ENCODE measurements at places on chromosomes 7 and 10.

DNA sequence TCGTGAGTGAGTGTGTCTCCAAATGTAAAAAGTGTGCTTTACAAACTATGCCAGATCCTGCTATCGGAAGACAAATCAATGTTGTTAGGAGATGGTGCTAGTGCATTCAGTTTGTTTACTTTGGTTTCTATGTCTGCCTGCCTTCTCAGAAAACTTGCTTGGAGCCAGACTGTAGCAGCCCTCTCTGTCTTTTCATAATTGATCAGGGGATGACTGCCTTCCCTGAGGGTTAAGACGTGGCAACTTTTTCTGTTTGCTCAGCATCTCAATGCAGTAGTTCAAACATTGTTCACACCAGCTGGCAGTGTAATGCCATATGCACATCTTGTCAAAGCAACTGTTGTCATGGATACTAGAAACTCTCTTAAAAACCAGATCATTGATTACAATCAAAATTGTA, 118.5 kb downstream of the FOXP2 start:
- DNase-seq: no peak

GRCh38 chr7:35777121-35777520, 23.7 kb upstream of the SEPTIN7 start:
- no peak for DNase-seq

DNA sequence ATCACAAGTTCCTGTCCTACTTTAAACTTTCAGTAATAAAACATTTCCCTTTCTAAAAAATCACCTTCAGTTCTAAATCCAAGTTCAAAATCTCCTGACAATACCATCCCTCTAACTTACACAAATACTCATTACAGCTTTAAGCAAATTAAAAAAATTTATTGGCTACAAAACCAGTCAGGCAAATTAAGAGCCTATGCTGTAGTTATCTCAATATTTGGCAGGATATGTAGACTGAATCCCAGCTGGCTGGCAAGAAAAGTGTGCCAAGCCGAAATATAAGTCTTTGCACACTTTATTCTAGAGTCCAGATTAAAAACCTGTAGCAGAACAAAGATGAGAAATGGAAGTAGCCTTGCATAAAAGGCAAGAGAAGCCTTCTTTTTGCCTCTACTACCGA, 9.5 kb downstream of the WAPL start:
- DNase-seq: no peak

- DNase-seq: no peak
These were observed 266.0 kb upstream of the CNTNAP2 start for GRCh38 chr7:145850636-145851035.

DNA sequence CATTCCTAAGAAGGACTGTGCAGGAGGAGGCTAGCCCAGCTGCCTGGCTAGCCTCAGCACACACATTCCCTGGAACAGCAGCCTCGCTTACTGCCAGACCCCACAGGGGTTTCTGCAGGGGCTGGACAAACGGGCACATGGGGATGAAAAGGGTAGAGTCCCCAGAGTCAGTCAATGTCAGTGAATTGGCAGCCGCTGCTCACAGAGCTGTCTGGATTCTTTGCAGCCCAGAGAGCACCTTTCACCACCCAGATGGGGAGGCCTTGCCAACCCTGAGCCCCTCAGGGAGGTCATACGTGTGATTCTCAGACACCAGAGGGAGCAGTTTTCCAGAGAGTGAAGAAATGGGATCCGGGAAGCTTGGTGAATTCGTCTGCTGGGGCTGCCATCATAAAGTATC, 143.3 kb downstream of the KCNMA1 start:
- no peak for DNase-seq

DNA sequence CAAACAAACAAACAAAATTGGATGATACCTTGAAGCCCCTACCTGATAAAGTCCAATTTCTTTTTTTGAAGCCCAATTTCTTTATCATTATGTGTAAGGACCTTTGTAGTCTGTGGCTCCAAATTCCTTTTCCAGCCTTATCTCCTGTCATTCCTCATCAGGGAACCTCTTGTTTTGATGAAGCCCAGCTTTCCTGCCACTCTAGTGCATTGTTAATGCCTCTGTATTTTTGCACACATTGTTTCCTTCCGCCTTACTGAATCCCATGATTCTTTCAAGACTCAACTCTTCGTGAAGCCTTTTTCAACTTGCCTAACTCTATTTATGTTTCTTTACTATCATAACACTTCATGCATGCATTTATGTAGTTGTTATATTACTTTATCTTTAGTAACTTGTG, 3.3 kb downstream of the FBH1 start:
- no peak for DNase-seq

DNA sequence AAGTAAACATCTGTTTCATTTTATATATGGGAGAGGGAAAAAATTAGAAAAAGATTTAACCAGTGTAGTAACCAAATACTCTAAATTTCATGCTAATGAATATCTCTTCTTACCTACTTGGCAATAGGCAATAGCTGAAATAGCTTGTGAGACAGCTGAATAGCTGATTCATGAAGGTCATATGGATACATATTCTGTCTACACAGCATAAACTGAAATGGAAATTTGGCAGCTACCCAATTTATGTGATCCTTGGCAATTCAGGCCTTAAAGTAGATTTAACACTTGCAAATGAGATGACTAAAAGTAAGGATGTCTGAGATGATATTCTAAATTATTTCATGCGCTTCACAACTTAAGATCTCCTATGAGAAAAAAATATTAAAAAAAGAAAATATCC, 261.2 kb upstream of the SEMA3A start:
- DNase-seq: no peak

DNA sequence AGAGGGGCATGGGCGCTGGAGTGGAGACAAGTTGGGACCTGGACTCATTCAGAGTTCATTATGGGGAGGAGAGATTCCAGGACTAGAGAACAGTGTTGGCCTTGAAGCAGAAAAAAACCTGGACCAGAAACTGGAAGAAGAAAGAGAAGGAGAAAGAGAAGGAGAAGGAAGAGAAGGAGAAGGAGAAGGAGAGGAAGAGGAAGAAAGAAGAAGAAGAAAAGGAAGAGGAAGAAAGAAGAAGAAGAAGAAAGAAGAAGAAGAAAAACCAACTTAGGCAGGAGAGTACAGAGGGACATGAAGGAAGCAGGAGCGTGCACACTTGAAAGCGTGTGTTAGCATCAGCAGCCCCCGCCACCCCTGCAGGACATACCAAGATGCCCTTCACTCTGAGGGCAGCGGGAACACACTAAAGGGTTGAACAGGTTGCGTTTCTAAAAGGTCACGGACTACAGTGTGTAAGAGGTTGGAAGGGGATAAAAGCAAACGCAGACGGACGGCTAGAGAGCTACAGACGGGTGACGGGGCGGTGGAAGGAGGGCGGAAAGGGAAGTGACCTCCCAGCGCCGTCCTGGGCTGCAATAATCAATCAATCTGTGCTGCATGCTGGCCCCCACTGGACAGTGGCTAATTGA, 95.3 kb downstream of the SEC61G start:
- no peak for DNase-seq

- DNase-seq: no peak
These were observed 165.7 kb downstream of the SEMA3D start for GRCh38 chr7:85021101-85021704.

GRCh38 chr7:52271703-52272102, 763.7 kb upstream of the POM121L12 start:
- no peak for DNase-seq

- DNase-seq: no peak
These were observed at the start of gene CAMK1D for GRCh38 chr10:12348870-12349628. Gene CAMK1D (plus strand): TSS chr10:12349547.

DNA sequence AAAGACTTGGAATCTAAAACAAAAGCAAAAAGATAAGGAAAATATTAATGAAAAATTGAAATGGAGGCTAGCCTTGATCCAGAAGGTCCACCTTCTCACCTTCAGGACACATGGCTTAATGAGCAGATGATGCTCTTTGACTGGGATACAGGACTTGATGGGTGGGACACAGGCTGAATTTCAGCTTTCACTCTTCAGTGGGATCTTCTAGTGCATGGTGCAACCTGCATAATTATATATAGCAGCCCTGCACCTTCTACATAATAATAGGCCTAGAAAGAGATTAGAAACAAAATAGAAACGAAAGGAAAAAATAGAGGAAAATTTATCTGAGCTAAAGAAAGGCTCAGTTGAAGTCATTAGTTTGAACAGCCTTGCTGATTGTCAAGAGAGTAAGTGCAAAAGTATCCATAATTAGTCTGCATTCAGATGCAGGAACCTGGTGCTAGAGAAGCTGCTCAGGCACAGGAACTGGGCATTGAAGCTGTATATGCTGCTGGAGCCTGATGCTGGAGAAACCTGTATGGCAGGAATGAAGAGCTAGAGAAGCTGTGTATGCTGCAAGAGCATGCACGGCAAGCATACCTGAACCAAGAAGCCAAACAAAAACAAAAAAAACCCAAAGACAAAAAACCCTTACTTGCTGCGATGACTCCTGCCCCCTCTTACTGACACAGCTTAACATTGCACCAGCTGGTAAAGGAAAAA, 19.4 kb downstream of the MKLN1 start:
- DNase-seq: no peak

DNA sequence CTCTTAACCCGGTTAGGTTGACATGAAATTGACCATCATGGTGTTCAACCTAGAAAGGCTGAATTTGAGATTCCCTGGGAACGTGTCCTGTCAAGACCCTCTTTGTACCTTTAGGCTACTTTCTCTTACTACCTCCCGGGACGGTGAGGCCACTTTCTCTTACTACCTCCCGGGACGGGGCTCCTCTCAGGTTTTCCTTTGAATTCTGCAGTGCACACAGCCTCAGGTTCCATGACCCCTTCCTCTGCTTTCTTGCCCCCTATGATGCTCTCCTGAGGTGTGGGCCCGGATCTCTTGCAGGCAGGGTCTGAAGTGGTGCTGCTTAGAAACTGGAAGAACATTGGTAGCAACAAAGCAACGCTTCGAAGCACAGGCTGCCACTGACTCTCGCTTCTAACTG, 155.3 kb downstream of the CAMK1D start:
- DNase-seq: no peak

- no peak for DNase-seq
These were observed 277.3 kb downstream of the CELF2 start for GRCh38 chr10:11294831-11295450.

DNA sequence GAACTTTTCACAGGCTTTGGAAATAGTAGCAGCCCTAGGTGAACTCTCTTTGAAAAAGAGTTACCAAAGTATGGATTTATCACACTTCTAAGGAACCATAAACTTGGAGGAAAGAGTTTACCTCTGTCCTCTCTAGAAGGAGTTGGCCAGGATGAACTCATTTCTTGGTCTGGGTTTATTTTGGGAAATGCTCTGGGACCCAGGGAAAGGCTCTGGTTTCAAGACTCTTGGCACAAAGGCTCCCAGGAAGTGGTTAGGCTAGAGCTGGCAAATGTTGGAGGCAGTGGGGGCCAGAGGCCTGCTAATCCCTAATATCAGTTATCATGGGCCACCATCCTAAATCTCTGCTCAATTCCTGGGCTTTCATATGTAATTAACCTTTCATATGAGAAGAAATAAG, 36.3 kb upstream of the CDK6 start:
- DNase-seq: no peak

GRCh38 chr10:19111501-19112267, 63.1 kb downstream of the MALRD1 start:
- no peak for DNase-seq

DNA sequence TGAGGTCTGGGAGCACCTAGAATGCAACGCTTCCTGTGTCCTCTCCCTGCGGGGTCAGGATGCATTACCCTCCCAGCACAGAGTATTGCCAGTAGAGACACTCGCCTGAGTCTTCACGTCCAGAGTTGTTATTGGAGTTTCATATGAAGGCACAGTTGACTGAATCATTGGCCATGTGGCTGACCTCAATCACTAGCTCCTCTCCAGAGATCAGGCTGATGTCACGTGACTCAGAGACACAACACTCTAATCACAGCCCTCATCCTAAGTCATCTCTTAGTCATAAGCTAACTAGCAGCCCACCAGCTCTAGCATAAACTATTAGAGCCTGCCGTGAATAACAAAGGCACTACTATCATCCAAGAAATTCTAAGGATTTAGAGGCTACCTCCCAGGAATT, 107.8 kb downstream of the HECW1 start:
- DNase-seq: no peak

DNA sequence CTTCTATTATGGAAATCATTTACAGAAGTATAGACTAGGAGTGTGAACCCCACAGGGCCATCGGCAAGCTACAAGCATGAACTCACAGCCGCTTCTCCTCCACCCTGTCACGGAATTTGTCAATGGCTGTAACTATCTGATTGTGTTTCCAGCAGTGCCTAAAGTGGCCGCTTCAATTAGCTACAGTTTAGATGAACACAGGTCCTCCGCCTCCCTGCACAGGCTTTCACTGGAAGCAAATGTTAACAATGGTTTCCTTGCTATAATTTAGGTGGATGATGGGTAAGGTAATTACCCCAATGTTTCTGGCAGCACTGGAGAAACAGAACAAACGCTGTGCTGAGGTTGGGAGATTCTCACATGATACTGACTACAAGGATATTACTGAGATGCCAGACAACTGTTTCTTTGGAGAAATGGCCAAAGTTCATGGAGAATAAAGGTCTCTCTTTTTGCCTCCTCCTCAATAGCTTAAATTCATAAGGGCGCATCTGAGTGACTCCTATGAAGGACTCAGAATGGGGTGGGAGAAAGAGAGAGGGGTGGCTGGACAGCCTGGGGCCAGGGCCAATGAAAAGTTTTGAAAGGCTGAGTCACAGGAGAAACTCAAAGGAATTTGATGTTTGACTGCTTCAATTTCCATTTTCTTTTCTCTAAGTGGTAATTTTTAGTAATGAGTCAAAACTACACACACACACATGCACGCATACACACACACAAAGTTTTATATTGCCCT, 78.9 kb downstream of the SVIL start:
- DNase-seq: no peak

DNA sequence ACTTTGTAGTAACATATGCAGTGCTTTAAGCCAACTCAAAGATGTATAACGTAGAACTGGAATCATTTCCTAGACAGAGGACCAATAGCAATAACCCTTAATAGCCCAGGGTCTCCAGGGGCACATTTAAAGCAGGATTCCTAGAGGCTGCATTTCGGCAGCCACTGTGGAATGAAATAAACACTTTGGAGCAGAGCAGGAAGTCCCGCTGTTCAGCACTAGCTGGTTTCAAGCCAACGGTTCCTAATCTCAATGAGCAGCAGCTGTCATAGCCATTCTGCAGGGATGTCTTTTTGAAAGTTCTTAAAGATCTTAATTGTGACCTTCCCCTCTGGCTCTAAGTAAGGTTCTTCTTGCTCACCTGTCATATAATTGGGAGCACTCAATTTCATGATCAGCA, 18.4 kb upstream of the MACROH2A2 start:
- DNase-seq: no peak
